ENCODE measurements at places on chromosomes 7 and 10.

- peak; percentile 77 for DNase-seq
Measured at GRCh38 chr10:36023939-36024338, 381.8 kb upstream of the FZD8 start.

GRCh38 chr10:82866424-82867020, 991.5 kb downstream of the NRG3 start:
- peak; percentile 94 for DNase-seq

- DNase-seq = peak; percentile 46
Measured at GRCh38 chr7:3309140-3309539, 8.1 kb downstream of the SDK1 start.

DNA sequence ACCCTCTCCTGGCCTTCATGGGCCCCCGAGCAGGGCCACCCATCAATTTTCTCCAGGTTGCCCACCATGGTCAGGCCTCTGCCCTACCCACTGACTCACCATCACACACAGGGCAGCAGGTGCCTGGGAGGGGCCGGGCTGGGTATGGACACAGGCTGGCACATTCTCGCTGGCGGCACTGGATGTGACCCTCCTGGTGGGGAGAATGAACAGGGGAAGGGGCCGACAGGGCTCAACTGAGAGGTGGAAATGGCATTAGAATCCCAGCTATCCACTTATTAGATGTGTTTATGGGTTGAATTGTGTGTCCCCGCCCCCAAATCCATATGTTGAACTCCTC, 16.4 kb downstream of the KCP start:
- no peak for DNase-seq

DNA sequence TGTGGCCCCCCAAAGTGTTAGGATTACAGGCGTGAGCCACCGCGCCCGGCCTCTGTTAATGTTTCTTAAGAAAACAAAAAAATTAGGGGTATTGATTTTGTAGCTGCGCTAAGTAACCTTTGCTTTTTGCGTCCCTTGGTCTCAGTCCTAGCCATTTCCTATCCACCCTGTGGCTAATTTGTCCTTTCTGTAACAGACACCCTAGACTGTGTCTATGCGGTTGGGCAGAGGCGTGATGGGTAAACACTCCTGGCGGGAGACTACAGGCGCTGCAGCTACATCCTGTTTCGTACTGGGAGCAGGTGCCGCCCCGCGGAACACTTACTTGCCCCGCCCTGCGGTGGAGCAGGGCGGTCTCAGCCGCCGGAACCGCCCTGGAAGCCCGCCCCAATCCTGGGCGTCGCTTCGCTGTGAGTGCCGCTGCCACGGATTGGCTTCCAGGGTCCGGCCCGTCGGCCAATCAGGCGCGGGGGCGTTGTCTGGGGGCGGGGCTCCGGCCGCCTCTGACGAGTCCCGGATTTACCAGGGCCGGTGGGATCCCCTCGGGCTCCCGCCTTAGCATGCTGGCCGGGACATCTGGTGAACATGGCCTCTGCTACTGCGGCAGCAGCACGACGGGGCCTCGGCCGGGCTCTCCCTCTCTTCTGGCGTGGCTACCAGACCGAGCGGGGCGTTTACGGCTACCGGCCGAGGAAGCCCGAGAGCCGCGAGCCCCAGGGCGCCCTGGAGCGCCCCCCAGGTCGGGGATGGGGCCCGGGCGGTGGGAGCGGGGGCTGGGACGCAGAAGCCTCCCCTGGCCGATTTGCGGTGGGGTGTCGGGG, at the start of gene DHTKD1:
Gene DHTKD1 (plus strand): TSS at position 506 of the 821 bp plus-strand sequence. CDS start 80 bp downstream, at position 586.
- peak; percentile 98 for DNase-seq

DNA sequence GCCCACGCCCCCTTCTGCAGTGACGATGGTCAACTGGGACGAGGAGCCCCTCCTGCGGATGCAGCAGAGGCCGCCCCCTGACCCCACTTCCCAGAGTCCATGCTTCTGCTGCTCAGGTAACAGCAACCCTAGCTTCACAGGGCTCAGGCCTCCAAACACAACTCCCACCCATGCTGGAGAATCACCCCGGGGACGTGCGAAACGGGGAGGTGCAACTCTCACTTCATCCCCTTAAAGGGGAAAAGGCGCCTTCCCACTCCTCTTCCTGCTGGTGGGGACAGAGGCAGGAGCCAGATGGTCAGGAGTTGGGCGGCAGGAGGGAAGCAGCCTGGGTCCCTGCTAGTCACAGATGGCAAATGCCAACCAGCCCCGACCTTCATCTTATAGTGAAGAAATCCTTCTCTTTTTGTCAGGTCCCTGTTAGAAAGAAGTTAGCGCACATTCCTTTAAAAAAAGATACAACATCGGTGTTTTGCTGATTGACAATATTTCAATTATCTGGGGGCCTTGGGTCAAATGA, 155.4 kb downstream of the DIP2C start:
- DNase-seq = no peak

- DNase-seq = no peak
Measured at GRCh38 chr7:150748376-150748775, 11.2 kb downstream of the GIMAP5 start.

DNA sequence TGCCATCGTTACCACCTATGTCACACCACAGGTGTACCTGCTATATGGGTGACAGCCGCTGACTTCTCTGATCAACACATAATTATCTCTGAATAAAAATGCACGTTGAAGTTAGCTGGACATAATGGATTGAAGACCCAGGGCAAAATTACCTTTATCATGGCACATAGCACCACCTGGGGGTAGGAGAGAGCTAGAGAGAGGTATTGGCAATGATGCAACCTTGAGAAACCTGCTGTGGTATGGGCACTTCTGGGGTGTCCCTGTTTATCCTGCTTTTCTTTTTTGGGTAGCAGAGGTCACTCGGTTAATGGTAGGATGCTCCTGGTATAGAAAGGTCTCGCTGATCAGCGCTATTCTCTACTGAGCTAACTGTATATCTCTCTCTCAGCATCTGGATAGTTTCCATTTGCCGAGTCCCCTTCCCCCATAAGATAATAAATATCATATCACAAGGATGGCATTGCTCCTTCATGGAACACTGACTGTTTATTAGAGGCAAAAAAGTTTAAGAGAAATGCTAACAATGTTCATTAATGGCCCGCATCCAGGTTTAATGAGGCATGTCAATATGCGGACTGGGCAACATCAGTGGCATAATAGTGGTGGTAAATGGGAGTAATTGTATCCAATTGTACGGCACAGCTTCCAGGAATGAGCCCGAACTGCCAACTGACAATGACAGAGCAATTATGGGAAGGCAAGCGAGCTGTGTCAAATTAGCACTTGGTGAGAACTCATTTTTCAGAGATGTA, 323.1 kb downstream of the TFEC start:
- DNase-seq = peak; percentile 8

DNA sequence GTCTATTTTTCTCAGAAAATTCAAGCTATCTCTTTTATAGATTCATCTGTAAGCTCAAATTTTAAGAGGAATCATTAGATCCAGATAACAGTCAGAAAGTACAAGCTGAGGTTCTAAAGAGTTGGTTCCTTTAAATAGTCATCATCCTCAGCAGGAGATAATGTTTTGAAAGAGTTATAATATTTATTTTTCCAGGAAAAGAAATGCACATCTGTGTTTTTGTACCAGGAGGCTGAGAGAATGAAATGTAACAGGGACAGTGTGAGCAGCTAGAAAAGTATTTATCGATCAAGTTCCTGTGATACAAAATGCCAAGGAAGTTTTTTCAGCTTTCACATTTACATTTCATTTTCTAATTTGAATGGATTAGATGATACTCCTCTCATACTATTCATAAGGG, 120.2 kb upstream of the LRRTM3 start:
- DNase-seq = no peak

DNA sequence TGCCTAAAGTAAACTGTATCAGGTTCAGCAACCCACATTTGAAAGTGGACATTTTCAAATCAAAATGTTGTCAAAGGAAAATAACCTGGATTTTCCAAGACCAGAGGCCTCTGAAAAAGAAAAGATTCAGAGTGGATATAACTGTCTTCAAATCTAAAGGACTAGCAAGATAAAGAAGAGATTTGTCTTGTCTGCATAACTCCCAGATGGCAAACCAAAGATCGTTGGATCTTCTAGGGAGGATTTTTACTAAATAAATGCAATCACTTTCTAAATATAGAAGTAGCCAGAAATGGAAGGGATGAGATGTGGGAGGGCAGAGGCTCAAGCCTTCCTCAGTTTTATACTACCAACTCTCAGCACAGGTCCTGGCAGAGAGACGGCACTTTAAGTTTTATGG, 39.0 kb downstream of the CABCOCO1 start:
- DNase-seq = no peak

GRCh38 chr7:139035586-139036353, at the start of gene ZC3HAV1L:
ZC3HAV1L (minus strand) TSS chr7:139036042; CDS start chr7:139036017, 25 bp downstream.
- DNase-seq = no peak

DNA sequence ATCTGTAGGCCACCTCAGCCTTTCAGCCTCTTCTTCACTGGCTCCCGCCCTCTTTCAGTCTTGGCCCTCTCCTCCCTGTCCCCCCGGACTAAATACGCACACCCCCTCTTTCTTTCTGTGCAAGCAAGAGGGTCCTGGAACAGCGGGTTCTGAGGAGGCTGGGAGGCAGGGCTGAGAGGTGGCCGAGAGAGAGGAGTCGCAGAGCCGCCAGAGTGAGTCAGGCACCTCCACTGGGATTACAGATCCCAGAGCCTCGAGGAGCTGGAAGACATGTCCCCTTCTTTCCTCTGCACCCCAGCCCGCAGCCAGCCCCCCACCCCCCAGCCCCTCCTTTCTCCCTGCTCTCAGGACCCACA, 182 bp downstream of the CCDC136 start:
- no peak for DNase-seq

GRCh38 chr10:6283655-6284054, 80.9 kb downstream of the PFKFB3 start:
- DNase-seq = no peak

- DNase-seq = no peak
Measured at GRCh38 chr7:95737828-95738505, 34.4 kb upstream of the DYNC1I1 start.

DNA sequence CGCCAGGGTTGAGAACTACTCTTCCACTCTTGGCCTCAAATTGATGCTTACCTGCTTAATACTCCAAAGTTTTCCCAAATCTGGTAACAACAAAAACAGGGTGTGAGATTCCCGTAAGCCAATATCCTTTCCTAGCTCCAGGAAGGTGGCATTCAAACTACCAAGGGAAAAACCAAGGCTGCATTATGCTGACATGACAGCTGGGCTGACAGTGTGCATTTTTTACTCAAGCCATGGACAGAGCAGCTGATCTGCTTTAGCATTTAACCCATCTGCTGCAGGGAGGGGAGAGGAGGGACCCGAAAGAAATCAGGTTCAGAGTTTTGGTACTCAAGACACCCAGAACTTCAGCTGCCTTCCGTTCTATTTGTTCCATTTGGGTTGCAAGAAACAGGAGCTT, 49.8 kb upstream of the RAPGEF5 start:
- DNase-seq = no peak

DNA sequence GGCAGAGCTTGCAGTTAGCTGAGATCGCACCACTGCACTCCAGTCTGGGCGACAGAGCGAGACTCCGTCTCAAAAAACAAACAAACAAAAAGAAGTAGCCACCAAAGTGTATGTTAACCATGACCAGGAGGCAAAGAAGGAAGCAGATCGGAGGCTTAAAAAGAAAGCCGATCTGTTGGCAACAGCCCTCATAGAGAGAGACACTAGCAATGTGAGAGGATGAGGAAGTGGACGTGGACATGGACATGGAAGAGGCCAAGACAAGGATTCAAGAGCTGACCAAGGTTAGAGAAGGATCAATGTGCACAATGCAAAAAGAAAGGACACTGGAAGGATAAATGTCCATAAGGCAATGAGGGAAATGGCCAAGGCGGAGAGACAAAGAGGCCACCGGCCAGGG, 14.9 kb upstream of the ADCK2 start:
- DNase-seq = no peak

DNA sequence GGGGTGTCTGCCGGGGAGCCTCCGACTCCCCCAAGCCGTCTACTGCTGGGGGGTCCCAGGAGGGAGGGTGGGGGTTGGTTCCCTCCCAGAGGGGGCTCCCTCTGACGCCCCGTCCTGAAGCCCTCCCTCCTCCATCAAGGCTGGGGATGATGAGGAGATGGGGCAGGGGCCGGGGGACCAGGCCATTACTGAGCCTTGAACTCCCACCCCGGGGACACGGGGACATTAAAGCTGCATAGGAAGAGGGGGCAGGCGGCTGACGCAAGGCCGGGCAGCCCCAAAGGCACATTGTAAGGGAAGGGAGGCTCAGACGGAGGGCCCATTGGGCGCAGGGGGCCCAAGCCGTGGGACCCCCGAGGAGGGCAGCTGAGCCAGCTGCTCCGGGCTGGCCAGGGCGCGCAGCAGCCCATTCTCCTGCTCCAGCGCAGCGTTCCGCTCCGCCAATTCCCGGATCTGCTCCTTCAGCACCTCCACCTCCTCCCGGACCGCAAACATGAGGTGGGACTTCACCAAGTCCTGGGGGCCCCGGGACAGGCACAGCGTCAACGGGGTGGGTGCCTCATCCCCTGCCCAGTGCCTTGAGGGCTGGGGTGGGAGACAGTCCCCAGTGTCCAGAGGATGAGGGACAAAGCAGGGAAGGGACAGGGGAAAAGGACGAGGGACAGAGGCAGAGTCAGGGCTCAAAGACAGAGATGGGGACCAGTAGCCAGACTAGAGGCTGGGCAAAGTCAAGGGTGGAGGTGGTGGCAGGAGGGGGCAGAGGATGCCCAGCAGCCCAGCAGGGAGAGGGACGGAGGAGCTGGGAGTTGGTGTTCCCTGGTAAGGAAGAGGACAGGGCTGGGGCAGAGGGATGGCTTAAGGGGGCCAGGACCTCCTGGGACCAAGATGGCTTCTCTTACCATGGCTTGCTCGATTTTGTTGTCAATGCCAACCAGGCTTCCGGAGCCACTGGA, 2.9 kb upstream of the SPACDR start:
- DNase-seq = no peak

DNA sequence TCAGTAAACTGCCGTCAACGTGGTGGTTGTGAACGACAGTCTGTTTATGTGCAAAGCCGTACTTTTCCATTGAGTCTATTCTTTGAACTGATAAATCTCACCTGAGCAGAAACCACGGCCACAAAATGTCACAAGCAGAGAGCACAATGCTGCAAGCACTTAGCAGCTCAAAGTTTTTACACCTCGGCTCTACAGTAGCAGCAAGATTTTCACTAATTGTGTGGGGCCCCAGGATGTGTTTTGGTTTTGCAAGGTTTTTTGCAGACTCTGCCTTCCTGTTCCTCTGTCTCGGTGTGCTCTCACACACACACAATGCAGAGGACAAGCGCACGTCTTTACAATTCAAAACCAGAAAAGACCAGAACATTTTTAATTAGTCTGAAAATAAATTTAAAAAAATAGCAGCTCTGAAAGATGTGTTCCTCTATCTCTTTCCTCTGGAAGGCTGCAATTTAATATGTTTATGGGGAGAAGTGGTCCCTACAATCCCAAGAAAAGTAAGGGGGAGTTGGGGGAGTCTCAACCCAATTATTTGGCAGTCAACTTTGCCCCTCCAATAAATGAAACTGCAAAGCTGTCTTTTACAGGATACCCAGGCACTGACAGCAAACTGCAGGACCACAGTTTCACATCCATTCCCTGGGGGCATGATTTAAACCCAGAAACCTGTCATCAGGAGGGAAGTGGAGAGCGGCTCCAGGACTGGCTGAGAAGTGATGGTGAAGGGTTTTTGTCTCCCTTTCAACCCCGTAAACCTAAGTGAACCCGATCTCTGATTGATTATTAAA, 73.8 kb upstream of the SFMBT2 start:
- DNase-seq = no peak

GRCh38 chr10:106189292-106189691, 975.2 kb downstream of the SORCS1 start:
- DNase-seq = peak; percentile 22
